ENCODE measurements at places on chromosomes 7 and 10.

- DNase-seq: no peak
These were observed 380.9 kb downstream of the LRRTM3 start for GRCh38 chr10:67306588-67307205.

- no peak for DNase-seq
These were observed 97.1 kb upstream of the CPXM2 start for GRCh38 chr10:123988694-123989093.

DNA sequence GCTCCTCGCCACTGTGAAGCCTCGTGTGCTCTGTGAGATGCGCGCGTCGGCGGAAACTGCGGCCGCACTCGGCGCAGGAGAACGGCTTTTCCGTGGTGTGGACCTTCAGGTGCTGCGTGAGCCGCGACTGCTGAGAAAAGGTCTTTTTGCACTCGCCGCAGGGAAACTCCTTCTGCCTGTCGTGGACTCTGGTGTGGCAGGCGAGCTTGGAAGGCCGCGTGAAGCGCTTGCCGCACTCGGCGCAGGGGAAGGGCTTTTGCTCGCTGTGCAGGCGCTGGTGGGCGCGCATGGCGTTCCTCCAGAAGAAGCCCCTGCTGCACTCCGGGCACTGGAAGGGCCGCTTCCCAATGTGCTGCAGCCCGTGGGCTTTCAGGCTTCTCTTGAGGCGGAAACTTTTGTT is 13.7 kb upstream of the ZNF786 start:
- no peak for DNase-seq

DNA sequence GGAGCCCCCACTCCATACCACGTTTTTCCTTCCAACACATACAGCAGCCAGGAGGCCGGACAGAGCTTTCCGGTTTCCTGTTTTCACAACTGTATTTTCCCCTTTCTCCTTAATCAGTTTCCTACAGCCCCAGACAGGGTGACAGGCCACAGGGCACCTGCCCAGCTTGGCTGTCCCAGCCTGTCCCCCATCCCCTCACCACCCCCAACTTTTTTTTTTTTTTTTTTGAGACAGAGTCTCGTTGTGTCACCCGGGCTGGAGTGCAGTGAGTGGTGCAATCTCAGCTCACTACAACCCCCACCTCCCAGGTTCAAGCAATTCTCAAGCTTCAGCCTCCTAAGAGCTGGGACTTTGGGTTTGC is 10.3 kb upstream of the HSPB1 start:
- DNase-seq: no peak

DNA sequence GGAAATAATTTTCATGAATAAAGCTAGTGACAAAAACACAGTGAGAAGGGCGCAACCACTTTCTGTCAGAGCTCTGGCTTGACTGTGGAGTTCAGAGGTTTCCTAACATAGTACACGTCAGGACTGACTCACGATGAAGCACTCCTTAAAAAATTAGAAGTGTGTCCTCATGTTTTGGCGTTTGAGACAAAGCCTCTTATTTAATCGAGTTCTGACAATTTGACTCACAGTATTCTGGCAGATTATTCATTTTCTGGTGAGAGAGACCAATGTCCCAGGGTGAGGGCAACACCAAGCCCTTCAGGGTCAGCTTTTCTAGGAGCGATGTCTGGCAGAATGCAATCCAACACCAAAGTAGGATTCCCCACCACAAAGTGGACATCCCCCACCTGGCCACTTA is 108.7 kb downstream of the DIP2C start:
- DNase-seq: no peak

DNA sequence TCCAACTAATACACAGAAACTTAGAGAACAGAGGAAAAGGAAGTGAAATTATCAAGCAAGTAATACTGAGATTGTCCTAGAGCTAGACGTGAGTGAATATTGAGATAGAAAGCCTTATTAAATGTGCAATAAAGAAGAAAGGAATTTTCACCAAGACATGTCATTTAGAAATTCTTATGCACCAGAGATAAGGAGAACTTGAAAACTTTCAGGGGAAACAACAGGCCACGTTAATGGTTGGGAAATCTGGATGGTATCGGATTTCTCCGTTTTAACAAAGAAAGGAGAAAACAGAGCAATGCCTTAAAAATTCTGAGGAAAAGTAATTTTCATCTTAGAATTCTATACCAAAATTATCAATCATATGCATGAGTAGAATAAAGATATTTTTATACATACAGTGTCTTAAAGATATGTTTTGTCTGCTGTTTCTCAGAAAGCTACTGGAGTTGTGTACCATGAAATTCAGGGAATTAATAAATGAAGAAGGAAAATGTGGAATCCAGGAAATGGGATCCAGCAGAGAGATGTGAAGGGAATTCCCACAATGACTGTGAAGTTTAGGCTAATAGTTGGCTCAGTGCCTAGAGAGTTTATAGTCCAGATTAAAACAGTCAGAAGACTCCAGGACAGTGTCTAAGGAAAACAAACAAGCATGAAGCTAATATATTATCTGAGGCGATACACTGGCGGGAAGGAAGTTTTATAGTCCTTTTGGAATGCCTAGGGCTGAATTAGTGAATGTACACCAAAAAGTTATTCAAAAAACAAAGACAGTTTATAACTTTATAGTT is 159.5 kb downstream of the PPP1R9A start:
- no peak for DNase-seq

DNA sequence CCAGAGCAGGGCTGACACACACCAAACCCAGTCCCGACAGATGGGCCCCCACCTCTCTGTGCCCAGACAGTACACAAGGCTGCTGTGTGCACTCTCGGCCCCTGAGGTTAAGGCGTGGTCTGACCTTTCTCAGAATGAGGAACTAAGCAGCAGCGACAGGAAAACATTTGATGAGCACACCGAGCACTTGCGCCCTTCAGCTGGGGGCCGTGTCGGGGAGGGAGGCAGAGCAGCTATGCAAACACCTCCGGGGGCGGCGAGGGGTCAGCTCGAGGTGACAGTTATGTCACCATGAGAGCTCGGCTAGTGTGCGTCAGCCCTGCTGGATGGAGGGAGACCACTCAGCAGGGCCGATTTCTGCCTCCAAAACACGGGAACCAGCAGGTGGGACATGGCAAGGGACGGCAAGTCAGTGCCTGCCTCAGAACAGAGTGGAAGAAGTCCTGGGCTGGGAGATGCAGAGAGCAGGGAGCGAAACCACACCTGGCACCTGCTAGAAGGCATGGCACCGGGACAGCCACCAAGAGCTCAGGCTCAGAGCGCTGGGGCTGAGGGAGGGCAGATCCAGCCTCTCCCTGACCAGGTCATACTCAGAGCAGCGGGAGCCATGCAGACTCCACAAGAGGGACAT is 57.4 kb downstream of the CHST15 start:
- DNase-seq: no peak

GRCh38 chr10:132461103-132461682 is 64.2 kb downstream of the PWWP2B start:
- no peak for DNase-seq

GRCh38 chr7:118350260-118350659 is 125.8 kb downstream of the ANKRD7 start:
- no peak for DNase-seq

DNA sequence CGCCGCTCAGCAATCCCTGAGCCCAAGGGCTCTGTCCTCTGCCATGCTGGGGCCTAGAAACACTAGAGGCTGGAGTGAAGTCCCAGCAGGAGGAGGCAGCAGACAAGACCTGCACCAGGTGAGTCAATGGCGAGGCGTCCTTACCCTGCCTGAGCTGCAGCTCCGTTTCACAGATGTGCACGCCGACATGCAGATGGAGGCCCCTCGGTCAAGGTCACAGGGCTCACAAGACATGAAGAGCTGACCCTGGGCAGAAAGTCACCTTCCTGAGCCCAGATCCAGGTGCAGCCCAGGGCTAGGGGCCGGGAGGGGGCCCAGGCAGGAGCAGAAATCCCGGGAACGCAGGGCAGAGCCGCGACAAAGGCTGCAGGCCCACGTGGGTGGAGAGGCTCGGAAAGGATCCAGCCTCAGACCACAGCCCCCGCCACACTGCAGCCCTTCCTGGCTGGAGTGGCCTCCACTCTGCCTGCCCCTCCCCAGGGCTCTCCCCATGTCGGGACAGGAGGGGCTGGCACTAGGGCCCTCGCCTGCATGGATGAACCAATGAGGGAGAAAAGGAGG is 23.8 kb downstream of the PDGFA start:
- no peak for DNase-seq

DNA sequence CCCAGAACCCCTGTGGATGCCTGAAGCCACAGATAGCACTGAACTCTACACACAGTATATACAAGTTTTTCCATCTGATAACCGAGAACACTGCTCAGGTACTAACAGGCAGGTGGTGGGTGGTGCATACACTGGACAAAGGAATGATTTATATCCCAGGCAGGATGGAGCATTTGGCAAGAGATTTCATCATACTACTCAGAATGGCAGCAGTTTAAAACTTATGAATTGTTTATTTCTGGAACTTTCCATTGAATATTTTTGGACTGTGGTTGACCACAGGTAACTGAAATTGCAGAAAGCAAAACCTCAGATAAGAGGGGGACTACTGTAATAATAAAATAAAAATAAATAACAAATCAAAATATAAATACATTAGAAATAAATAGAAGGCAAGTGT is 10.9 kb upstream of the KCNMA1 start:
- DNase-seq: no peak

GRCh38 chr7:8605221-8605620 is 171.8 kb downstream of the NXPH1 start:
- no peak for DNase-seq

- DNase-seq: no peak
These were observed 121.2 kb downstream of the MTERF1 start for GRCh38 chr7:91759205-91759863.

DNA sequence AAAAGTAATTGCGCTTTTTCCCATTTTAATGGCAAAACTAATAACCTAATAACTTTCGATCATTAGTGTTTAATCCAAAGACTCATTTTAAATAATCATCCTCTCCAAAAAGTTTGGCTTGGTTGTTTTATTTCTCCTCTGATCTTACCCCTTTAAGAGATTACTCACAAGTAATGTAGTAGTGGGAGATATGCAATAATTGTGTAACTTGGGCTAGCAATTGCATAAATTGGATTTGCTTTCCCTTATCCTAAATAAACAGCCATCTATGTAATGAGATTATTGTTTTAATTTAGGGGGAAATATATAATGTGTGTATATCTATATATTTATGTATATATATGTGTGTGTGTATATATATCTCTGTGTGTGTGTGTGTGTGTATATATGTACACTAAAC is 82.5 kb downstream of the RNLS start:
- DNase-seq: no peak

DNA sequence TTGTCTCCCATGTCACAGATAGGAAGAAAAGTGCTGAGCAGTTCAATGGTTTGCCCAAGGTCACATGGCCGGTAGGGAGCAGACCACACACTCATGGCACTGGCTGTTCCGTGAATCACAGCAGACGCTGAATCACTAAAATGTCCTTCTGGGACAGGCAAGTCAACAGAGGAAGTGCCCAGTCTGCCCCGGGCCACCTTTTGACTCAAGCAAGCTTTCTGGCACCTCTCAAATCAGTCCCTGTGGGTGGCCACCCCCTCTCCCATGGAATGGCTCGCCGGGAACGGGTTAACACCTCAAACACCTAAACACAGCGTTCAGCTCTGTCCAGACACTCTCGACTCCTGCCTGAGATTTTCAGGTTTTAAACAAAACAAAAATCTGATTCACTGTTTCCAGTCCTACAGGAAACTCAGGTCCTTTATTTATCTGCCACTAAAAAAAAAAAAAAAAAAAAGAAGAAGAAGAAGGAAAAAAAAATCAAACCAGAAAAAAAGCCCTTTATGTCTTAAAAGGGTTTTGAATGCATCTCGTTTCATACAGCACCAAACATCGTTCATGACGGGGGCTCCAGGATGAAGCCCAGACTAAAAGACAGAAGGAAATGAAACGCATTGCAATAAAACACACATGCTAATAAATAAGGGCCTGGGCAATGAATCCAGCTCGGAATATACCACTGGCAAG is 15.5 kb downstream of the CARD11 start:
- DNase-seq: peak; percentile 13

DNA sequence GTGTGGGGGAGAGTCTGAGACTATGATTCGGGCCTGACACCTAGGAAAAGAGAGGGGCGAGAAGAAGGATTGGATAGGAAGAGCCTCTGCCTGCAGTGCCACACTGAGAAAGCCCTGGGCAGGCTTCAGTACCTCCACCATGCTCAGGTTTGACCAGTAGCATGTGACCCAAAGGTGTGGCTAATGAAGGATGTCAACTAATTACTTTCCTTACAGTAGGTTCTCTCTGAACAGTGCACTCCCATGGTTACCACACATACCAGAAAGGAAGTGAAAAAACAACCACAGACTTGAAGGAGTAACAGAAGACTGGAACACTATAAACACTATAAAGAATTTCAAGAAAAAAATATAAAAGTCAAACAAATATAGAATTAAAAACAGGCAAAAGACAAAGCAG is 46.2 kb downstream of the SEM1 start:
- no peak for DNase-seq

DNA sequence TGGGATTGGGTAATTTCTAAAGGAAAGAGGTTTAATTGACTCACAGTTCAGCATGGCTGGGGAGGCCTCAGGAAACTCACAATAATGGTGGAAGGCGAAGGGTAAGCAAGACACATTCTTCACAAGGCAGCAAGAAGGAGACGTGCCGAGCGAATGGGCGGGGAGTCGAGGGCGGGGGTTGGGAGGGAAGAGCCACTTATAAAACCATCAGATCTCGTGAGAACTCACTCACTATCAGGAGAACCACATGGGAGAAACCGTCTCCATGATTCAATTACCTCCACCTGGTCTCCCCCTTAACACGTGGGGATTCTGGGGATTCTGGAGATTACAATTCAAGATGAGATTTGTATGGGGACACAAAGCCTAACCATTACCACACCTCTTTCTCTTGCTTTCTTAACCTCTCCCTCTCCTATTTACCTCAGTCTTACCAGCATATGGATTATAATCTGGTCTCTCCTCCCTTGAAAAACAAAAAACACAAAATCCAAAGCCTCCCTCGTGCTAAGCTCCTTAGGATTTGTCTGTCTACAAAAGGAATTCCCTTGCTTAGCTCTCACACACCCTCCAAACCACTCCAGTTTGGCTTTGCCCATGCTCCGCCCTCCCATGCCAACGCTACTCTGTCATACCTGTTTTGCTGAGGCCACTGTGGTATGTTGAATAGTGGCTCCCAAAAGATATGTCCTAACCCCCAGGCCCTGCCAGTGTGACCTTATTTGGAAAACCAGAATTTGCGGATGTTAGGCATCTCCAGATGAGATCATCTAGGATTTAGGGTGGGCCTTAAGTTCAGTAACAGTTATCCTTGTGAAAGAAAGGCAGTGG is 19.6 kb upstream of the EFCAB10 start:
- DNase-seq: no peak

GRCh38 chr10:125845617-125846016 is 22.3 kb downstream of the BCCIP start:
- DNase-seq: no peak

- DNase-seq: no peak
These were observed 44.7 kb upstream of the MTURN start for GRCh38 chr7:30090111-30090510.

DNA sequence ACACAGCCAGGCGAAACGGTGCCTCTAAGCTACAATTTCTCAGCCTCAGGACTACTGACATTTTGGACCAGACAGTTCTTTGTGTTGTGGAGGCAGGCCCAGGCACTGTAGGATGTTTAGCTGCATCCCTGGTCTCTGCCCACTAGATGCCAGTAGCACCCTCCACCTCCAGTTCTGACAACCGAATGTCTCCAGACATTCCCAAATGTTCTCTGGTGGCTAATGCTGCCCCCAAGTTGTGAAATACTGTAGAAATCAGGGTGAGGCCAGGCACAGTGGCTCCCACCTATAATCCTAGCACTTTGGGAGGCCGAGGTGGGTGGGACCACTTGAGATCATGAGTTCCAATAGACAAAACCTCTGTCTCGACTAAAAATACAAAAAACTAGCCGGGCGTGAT is 18.2 kb downstream of the HNRNPF start:
- DNase-seq: peak; percentile 44
